Activated CD4-positive, alpha-beta T cell treated with anti-CD3 and anti-CD28 coated beads, Interleukin-2, Interleukin-6, amounts not matched to agents 100 ng/mL and 50 ng/mL, durations not matched to agents 16 hours and 8 hours (primary cell): ENCODE measurements at places on chromosomes 5 and 9.

DNA sequence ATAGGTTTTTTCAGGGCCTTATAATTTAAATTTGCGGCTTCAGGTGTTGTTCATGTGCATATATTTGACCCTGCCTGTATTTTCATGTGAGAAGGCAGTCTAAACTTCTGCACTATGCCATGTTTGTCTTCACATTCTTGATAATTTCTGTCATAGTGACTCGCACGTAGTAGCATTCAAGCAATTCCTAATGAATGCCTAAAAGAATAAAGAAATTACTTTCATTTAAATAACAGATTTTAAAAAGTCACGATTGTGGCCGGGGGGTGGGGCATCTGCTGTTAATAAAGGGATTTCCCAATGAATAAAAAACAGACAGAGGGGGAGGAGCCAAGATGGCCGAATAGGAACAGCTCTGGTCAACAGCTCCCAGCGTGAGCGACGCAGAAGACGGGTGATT lies 318.0 kb downstream of the ADAMTS6 start:
- DNase-seq, result no peak

DNA sequence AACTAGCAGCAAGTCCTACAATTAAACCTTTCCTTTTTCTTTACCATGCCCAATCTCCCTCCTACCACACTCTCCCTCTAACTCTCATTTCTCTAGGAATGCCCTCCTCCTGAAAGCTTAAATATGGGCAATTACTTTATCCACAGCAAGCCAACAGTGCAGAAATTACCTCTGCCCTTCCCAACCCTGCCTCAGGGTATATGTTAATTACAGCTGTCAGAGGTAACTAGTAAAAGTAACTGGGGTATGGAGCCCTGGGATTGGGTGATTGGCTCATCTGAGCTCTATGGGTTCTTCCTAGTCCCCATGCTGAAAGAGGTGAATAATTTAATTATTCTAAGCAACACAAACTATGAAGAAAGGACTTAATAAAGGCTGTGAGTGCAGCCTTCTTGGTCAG lies 478.9 kb upstream of the NMUR2 start:
- no peak for DNase-seq

DNA sequence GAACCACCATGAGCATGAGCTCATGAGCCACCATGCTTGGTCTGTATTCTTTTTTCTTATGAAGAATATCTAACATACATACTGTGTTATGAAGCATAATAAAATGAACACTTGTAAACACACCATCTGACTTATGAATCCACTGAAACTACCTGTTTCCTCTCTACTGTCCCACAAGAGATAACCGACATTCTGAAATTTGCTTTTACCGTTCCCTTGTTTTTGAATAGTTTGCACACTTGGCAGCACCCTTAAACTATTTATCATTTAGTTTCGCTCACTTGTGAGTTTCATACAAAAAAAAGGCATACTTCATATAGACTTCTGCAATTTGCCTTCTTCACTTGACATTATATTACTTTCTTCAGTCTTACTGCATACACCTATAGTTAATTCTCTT lies 8.9 kb downstream of the LARS1 start:
- peak; percentile 40 for DNase-seq

DNA sequence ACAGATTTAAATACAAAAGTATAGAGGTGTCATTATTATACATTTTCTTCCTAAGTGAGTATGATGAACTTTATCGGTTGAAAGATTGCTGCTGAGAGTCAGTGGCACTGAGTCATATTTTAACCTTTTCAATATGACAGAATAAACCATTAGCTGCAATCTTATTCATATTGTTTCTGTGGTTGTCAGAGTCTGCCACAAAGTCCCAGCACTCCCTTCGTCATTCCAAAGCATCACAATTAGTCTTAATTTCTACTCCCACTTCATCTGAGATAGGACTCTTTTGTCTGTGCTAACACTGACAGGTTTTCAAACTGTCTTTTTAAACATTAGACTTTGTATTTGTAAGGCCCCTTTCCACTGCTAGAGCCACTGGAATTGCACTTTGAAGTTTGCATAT lies 656.9 kb downstream of the MTRR start:
- no peak for DNase-seq

GRCh38 chr9:69877852-69878514 lies 57.4 kb downstream of the CFAP95 start:
- DNase-seq, result peak; percentile 32

DNA sequence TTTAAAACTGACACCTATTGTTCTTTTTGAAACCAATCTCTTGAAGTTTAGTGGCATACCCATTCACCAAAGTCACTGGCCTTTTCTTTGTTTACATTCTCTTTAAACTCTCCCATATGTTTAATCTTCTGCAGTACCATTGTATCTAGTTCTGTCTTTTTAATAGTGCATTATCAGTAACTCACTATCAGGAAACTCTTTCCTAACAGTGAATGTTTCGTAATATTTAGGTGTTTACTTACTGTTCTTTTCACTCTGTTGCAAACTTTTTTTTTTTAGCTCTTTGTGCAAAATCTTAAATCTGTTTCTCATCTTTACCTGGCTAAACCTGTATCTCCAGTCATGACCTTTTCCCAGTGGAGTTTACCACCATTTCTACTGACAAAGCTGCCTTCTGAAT lies 17.2 kb downstream of the SMAD5 start:
- DNase-seq, result no peak
